ENCODE measurements at places on chromosomes 6 and 20.

DNA sequence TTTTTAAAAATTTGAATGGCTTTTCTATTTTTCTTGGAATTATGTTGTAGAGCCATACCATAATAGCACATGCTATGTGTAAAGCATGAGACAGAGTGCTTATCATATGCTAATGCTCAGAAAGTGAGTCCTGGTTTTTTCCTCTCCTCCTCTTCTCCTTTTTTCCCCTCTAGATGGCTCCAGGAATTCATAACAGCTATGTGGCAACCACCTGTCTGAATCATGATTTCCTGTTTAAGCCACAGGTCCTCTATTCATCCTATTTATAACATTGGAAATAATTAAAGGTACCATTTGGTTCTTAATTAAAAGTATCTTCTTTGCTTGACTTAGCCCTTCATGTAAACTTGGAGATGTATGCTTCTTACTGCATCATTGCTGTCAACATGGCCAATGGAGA, 260.0 kb upstream of the MAP3K7 start:
- DNase-seq = peak; percentile 78

- DNase-seq = no peak
Measured at GRCh38 chr20:20205141-20205861, 153.0 kb downstream of the CFAP61 start.

- DNase-seq = peak; percentile 62
Measured at GRCh38 chr6:113306552-113307145, 550.5 kb upstream of the MARCKS start.

GRCh38 chr6:42257614-42258013, 40.0 kb upstream of the MRPS10 start:
- no peak for DNase-seq

DNA sequence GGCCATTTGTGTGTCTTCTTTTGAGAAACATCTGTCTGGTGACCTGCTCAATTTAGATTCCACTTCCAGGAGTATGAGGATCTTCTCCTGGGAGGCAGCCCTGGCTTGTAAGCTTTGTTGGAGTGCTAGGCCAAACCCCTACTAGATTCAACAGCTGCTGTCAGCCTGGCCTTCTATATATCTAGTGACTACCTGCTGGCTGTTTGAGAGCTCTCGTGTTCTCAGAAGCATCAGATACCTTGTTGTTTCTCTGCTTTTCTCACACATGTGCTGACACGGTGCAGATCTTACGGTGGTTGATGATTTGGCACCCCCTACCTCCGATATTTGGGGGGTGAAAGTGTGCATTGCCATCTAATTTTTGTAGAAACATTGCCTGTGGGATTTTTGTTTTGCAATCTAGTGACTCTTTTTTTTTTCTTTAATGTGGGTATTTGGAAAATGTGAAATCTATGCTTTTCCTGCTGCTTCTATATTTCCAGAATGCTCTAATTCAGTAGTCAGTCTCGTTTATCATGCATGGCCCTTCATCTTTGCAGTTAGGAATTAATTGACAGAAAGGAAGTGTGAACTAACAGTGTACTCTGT, 4.7 kb downstream of the CCN2 start:
- no peak for DNase-seq

DNA sequence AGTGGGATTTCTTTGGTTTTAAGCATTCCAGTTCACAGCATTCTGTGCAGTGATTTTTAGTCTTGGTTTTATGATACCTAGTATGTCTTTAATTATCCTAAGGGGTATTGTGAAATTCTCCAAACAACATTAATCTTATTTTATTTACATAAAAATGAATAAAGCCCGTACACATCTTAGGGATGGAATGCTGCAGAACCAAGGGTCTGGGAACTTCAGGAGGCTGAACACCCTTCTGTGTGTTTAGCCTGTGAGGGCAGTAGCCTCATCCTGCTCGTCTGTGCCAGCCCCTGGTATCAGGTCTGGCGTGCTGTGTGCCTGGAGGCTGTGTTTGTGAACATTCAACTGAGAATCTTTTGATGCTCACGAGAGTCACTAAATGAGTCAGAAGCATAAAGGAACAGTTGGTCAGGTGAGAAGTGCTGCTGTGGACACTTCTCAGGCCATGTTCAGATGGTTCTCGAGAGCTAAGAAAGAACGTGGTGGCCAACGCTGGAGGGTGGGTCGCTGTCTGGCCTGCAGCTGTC, 25.2 kb upstream of the C20orf204 start:
- no peak for DNase-seq

GRCh38 chr6:3277851-3278416, 19.2 kb downstream of the PSMG4 start:
- DNase-seq = no peak

- DNase-seq = no peak
Measured at GRCh38 chr6:13421425-13422059, 65.9 kb downstream of the GFOD1 start.

DNA sequence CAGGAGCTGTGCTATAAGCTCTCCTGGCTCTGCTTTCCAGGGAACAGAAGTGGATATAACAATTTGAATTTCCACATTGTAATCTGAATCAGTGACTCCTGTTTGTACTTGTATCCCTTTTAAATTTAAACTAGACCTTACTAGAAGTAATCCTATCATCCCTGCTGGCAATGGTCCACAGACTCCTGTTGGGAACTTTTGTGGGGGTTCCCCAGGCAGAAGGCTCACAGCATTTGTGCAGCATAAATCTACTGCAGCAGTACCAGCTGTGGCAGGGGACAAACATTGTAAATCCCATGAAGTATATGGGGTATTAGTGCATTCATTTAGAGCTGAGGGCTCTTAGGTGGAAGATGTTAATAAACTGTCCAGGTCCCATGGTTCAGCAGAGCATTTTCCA, 12.0 kb upstream of the PDCD2 start:
- no peak for DNase-seq

DNA sequence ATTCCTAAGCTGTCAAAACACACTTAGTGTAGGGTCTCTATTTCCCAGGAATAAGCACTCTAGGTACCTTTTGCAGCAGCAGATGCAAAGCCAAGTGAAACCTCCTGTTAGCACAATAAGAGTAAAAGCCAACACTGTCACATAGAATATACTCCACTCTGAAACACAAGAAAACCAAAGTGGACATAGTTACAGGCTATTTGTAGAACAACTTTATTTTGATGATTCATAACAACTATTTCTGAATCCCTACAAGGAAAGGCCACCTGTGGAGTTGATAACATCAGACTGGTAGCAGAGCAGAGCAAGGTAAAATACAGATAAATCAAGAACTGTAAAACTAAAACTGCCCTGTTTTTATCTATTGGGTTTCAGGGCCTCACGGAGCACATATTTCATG, 59.7 kb downstream of the ALDH5A1 start:
- DNase-seq = no peak

DNA sequence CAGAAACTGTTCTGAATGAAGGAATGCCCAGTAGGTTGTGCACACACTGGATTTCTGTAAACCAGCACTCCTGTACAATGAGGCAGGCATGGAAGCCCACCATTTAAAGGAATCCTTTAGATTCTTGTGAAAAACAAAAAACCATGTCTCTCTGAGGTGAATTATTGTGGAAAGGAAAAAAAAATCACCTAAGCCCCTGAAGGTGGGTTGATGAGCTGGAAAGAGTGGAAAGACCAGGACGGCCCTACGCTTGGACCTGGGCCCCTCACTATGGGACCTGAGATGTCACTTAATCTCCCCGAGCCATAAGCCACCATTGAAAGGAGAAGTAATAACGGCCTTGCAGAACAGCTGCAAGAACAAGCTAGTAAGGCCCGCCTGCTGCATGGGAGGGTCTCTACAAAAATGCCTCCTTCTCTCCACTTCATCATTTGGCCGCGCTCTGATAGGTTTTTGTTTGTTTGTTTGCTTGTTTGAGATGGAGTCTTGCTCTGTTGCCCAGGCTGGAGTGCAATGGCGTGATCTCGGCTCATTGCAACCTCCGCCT, 68.8 kb downstream of the RAB44 start:
- no peak for DNase-seq

DNA sequence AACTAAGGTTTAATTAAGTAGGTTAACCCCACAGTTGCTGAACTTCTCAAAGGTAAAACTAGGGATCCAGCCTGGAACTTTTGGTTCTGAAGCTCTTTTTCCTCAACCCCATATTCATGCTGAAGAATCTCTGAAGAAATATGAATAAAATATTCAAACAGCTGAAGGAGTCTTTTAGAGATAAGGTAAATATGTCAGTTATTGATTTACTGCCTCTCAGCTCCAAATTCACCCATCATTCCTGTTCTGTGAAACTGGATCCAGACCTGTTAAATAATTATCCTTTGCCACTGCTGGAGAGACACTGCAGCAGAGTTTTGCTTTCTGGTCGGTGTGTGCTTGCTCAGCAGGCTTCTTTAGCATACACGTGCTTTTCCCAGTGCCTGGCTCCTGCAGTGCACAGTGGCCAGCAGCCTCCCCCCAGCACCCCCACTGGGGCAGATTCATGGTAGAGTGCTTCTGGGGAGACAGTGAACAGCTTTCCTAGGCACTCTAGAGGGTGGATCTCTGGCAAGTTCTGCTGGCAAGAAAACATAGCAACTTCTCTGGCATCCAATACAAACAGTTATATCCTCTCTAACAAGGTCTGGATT, 62.0 kb upstream of the BCLAF1 start:
- no peak for DNase-seq

DNA sequence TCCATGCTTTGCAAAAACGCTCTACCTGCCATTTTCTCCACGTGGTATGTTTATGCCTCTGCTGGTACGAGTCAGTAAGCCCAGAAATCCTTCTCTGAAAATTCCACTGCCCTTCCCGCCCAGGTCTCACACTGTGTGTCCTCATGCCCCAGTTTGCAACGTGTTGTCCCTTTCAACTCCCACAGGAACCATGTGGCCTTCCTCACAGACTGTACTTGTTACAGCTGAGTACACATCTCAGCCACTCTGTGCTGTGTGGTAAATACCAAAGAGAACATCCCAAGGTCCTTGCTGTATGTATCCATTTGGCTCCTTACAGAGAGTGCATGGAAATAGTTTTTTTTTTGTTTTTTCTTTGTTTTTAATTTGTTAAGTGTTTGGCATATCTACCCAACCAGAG, 56.9 kb downstream of the RTN4IP1 start:
- DNase-seq = no peak

DNA sequence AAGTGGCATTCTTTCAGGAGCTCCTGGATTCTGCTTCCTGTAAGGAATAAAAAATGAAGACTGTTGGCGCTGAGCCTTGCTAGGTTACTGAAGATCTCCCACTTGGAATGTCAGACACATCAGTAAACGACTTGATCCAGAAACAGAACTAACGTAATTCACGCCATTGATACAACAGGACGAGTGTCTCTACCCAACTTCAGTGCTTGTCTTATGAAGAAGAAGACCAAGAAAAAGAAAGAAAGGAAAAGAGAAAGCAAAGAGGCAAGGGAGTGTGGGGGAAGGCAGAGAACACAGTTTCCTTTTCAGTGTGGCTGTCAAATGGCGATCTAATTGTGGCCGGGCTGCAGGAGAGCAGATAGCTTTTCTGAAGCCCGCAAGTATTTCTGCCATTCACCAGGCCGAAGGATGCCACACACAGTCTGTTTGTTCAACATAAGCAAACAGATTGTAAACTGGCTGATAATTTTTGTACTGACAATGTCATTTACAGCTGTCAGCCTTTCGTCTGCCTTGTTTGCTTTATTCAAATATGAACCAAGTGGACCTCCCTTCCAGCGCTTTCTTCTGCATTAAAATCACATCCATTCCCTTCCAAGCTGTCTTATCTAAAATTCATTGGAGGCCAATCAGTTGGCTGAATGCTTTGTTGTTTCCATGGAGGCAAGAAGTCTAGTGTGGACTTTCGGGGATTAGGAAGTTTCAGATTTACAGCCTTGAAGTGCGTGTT, 180.6 kb downstream of the FOXA2 start:
- no peak for DNase-seq

DNA sequence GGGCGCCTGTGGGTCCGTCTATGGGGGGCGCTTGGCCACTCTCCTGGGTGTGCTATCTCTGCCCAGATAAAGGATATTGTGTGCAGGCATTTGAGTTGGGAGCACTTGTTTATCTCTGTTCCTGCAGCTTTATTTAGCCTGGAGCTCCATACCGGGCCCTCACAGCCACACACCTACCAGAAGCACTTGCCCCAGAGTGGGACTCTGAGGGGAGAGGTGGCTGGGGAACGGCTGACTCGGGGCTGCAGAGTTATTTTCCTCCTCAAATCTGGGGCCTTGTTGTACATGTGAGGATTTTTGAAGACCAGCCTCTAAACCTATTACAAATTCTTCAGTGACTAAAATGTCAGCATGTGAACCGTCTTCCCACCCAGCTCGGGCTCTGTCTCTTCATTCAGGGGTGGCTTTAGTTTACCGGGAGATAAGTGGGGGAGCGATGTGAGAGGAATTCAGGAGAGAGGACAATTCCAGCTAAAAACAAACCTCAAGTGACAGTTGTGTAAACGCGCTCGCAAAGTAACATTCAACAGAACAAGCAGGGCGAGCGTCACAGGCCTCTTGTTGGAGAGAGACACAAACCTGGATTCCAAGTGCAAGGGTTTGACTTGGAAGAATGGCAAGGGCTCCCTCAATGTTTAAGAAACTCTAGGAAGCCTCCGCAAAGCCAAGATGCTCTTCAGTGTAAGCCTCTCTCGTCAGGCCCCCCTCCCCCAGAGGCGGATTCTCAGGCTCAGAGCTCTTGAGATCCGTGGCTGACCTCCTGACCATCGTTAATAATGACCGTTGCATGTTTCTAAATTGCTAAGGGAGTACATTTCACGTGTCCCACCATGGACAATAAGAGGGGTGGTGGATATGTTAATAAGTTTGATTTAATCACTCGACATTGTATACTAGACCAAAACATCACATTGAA, 548.9 kb downstream of the QKI start:
- no peak for DNase-seq

- DNase-seq = peak; percentile 3
Measured at GRCh38 chr6:156174031-156174890, 602.9 kb upstream of the ARID1B start.

All from mammary epithelial cell (primary cell).